ENCODE measurements at places on chromosomes 6 and 20. TPM values are rescaled to one million over a fixed set of nuclear protein-coding genes. Genes with fewer than 3 reads are reported as not detected.

GRCh38 chr20:42080956-42081355 lies 462.8 kb upstream of the CHD6 start:
- no peak overlapping the region for H3K27ac ChIP-seq
- no peaks in the 10 kb centered on the region for H3K27me3 ChIP-seq
- DNase-seq = no peak
- no peaks in the 10 kb centered on the region for H3K36me3 ChIP-seq
- no peak overlapping the region for H3K4me3 ChIP-seq

- no peak for DNase-seq
- H3K27ac ChIP-seq = peak overlapping the region; percentile 31
- no peaks in the 10 kb centered on the region for H3K4me1 ChIP-seq
- H3K27me3 ChIP-seq = no peaks in the 10 kb centered on the region
- H3K4me3 ChIP-seq = no peak overlapping the region
Observed at GRCh38 chr6:142751452-142751851, 193.5 kb downstream of the HIVEP2 start.

GRCh38 chr6:44133003-44133931 lies 5.9 kb downstream of the TMEM63B start:
- no peaks in the 10 kb centered on the region for H3K36me3 ChIP-seq
- peaks cover 16% of the 10 kb centered on the region for H3K4me1 ChIP-seq
- H3K27ac ChIP-seq = no peak overlapping the region
- DNase-seq = peak; percentile 45
- H3K27me3 ChIP-seq = no peaks in the 10 kb centered on the region

Gene GLP1R
- 0.89 TPM for total RNA-seq

Gene TSPO2
- total RNA-seq = not detected

Gene CDC40
- total RNA-seq = 17.9 TPM

Gene MACROD2
- 6.4 TPM for total RNA-seq

Gene DNMT3B
- 58.0 TPM for total RNA-seq

Gene RNF217
- total RNA-seq = 8.4 TPM
